ENCODE measurements at places on chromosomes 3 and 15. TPM values are rescaled to one million over a fixed set of nuclear protein-coding genes. Genes with fewer than 3 reads are reported as not detected.

DNA sequence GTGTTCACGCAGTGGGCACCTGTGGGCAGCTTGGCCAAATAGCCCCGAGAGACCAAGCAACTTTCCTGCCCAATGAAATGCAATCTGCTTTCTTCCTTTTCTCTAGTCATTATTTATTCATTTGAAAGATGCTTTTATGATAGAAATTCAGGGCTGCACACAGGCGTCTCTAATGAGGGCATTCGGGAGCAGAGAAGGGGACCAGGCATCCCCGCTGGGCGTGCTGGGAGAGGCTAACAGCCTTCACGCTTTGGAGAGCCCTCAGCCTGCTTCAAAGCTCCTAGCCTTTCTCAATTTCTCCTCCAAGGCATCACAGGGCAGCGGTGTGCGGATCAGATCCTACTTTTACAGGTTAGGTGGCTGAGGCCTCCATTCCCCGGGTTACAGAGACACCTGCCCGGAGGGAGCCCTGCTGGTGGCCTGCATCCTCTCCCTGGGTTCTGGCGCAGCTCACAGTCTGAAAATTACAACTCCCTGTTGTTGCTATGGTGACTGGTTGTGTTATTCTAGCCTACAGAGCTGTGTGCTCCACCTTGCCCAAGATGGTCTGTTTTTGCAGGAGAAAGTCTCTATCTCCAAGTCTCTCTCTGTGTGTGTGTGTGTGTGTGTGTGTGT, 21.8 kb upstream of the KLF13 start:
- no peak for DNase-seq

DNA sequence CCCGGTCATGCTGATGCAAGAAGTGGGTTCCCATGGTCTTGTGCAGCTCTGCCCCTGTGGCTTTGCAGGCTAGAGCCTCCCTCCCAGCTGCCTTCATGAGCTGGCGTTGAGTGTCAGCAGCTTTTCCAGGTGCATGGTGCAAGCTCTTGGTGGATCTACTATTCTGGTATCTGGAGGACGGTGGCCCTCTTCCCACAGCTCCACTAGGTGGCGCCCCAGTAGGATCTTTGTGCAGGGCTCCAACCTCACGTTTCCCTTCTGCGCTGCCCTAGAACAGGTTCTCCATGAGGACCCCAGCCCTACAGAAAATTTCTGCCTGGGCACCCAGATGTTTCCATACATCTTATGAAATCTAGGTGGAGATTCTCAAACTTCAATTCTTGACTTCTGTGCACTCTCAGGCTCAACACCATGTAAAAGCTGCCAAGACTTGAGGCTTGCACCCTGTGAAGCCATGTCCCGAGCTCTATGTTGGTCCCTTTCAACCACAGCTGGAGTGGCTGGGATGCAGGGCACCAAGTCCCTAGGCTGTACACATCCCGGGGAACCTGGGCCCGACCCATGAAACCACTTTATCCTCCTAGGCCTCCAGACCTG, 238.4 kb upstream of the MDFIC2 start:
- DNase-seq = peak; percentile 69

The NOX5 gene
- not detected for total RNA-seq

DNA sequence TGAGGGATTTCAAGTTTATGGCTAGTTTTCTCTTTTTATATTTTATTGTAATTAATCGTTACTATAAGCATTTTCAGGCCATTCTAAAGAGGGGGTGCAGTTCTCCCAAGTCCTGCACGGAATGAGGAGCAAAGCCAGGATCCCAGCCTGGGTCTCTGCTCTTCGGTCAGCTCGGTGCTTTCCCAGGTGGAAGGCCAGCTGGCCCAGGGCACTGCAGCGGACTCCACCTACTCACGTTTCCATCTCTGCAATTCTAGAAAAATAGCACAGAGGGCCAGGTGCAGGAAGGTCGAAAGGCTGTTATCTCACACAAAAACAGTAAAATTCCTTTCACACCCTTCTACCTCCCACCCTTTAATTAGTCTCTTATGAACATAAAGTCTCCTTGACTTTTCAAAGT, 59.5 kb upstream of the HES1 start:
- DNase-seq = no peak

The CTNNB1 gene
- total RNA-seq = 160 TPM

The LINGO1 gene
- total RNA-seq = 0.78 TPM

GRCh38 chr15:70382009-70382749, 284.5 kb upstream of the TLE3 start:
- DNase-seq = no peak

- no peak for DNase-seq
Measured at GRCh38 chr15:99628374-99629001, 62.7 kb downstream of the MEF2A start.

The ALDH1A2 gene
- total RNA-seq = 14.2 TPM

GRCh38 chr3:117719316-117719926, 1009.8 kb downstream of the TUSC7 start:
- DNase-seq = no peak

DNA sequence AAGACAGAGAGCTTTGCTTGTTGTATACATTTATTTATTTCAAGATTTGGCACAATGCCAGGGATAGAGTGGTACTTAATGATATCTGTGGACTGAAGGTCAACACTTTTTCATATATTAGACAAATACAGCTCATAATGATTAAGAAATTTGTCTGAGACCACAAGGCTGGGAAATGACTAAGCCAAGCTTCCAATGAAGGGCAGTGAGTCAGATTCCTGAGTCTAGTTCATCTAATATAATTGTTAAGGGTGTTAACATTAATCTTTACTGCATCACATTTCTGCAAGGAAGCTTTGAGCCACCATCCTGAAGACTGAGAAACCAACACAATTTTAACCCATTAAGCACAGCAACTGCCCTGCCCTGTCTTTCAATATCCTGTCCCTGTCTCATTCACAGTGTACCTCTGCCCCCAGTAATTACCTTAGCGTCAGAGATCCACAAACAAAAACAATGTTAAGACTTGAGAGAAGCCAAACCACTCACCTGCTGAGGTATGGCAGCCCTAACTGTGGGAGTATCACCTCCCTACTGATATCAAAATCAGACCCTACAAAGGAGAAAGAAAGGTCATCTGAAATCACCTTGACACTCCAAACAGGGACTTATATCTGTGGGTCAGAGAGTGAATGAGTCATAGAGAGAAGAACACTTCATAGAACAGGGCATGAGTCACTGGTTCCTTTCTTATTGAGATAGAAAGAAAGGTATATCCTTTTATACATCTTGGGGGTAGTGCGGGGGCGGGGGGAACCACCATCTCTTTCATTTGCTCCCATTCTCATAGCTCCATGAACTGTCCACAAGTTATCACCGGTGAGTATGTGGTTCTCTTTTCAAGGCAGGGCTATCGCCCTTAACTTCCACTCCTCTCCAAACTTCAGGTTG, 74.7 kb downstream of the MAGI1 start:
- no peak for DNase-seq

The NANOGP8 gene
- not detected for total RNA-seq

DNA sequence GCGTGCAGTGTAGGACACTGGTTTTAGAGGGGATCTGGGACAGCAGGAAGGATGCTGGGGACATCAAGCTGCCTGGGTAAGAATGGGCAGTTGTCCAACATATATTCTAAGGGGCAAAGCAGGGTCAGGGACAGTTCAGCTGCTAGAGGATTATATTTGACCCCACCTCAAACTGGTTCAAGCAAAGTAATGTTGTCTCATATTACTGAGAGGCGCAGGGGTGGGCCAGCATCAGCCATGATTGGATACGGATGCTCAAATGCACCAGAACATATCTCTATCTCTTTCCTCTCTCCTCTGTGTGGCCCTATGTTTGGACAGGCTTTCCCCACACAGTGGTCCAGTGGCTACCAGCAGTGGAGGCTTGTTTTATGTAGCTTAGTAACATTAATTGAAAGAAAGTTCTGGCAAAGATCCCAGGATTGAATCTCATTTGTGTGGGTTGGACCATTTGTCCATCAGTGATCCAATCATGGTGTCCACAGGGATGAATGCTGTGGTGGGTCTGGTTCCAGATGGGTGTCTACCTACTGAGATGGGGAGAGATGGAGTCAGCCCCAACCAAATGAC, 49.8 kb upstream of the RGMA start:
- DNase-seq = no peak

The PLCB2 gene
- total RNA-seq = 8.2 TPM

- DNase-seq = no peak
Measured at GRCh38 chr3:79253704-79254103, 514.1 kb downstream of the ROBO1 start.

GRCh38 chr3:126900859-126901540, 81.9 kb upstream of the PLXNA1 start:
- no peak for DNase-seq

The CCR9 gene
- total RNA-seq = not detected

Data from Right ventricle myocardium inferior (tissue), 1 donor.